Tracheal epithelial cell (primary cell): ENCODE measurements at places on chromosomes 1 and 21. TPM values are rescaled to one million over a fixed set of nuclear protein-coding genes. Genes with fewer than 3 reads are reported as not detected.

The SH2D1B gene
- under 0.01 and 0.21 TPM in 2 replicates for total RNA-seq

The TGFB2 gene
- 3.8 and 10.6 TPM in 2 replicates for total RNA-seq

The PRR9 gene
- not detected in 2 replicates for total RNA-seq

The INSRR gene
- total RNA-seq, result not detected in 2 replicates

The FAM3B gene
- 0.72 TPM in 1 of 2 replicates, not detected in the other for total RNA-seq

The LCE1E gene
- total RNA-seq, result 0.24 TPM in 1 of 2 replicates, not detected in the other

The NIPAL3 gene
- 34.9 and 48.0 TPM in 2 replicates for total RNA-seq

The CRABP2 gene
- 30.1 and 132 TPM in 2 replicates for total RNA-seq

The SPATA46 gene
- not detected in 2 replicates for total RNA-seq

The TRIM46 gene
- total RNA-seq, result 0.85 and 3.4 TPM in 2 replicates

The FNBP1L gene
- 20.5 and 43.6 TPM in 2 replicates for total RNA-seq

The RGS4 gene
- total RNA-seq, result 0.21 and 1.2 TPM in 2 replicates

The C1QB gene
- total RNA-seq, result not detected in 2 replicates

The C1orf94 gene
- total RNA-seq, result 0.24 TPM in 1 of 2 replicates, not detected in the other

The BNIPL gene
- 2.4 and 5.5 TPM in 2 replicates for total RNA-seq

The HSD11B1 gene
- total RNA-seq, result 9.2 and 49.6 TPM in 2 replicates

The OR2T2 gene
- total RNA-seq, result not detected in 2 replicates

The DDR2 gene
- 1.7 TPM in 2 replicates for total RNA-seq

The KCND3 gene
- total RNA-seq, result under 0.01 and 0.21 TPM in 2 replicates

The RCSD1 gene
- total RNA-seq, result under 0.01 and 0.21 TPM in 2 replicates

The CCDC17 gene
- 0.64 and 1.2 TPM in 2 replicates for total RNA-seq

The CHODL gene
- 0.48 TPM in 1 of 2 replicates, not detected in the other for total RNA-seq

The TCP10L gene
- total RNA-seq, result 0.24 and 1.5 TPM in 2 replicates

The ELAVL4 gene
- not detected in 2 replicates for total RNA-seq

The KRTAP21-1 gene
- total RNA-seq, result not detected in 2 replicates

The CNR2 gene
- not detected in 2 replicates for total RNA-seq

The ELF3 gene
- total RNA-seq, result 77.4 and 79.1 TPM in 2 replicates

The FAM72A gene
- total RNA-seq, result 0.43 and 1.4 TPM in 2 replicates

The ST3GAL3 gene
- total RNA-seq, result 8.7 TPM in 2 replicates

The LCE3E gene
- 0.48 TPM in 1 of 2 replicates, not detected in the other for total RNA-seq

The LCK gene
- total RNA-seq, result 0.24 TPM in 1 of 2 replicates, not detected in the other

The DNASE2B gene
- total RNA-seq, result not detected in 2 replicates

The SLAMF9 gene
- total RNA-seq, result 5.5 and 12.1 TPM in 2 replicates

The FCRL4 gene
- total RNA-seq, result not detected in 2 replicates

The S100A2 gene
- 975 and 1,509 TPM in 2 replicates for total RNA-seq

The RIPPLY3 gene
- 0.24 TPM in 1 of 2 replicates, not detected in the other for total RNA-seq

The ARHGEF16 gene
- 21.0 and 34.1 TPM in 2 replicates for total RNA-seq

The SELENBP1 gene
- total RNA-seq, result 3.6 and 8.5 TPM in 2 replicates

The OLIG2 gene
- not detected in 2 replicates for total RNA-seq

The ADORA3 gene
- not detected in 2 replicates for total RNA-seq

The WNT2B gene
- total RNA-seq, result 0.43 and 1.7 TPM in 2 replicates

The HSF2BP gene
- total RNA-seq, result 5.1 and 16.6 TPM in 2 replicates

The CD164L2 gene
- total RNA-seq, result 1.2 and 4.0 TPM in 2 replicates

The SFN gene
- 704 and 1,068 TPM in 2 replicates for total RNA-seq

The THEM4 gene
- 4.6 and 9.8 TPM in 2 replicates for total RNA-seq

The CCDC27 gene
- total RNA-seq, result not detected in 2 replicates

The BACE2 gene
- 96.3 and 107 TPM in 2 replicates for total RNA-seq

The FAAH gene
- total RNA-seq, result 6.6 and 13.3 TPM in 2 replicates

The IRF6 gene
- total RNA-seq, result 231 and 613 TPM in 2 replicates

The FOXD3 gene
- not detected in 2 replicates for total RNA-seq

The DIO1 gene
- not detected in 2 replicates for total RNA-seq

The CFHR3 gene
- total RNA-seq, result not detected in 2 replicates

The KIAA0040 gene
- 4.0 and 7.2 TPM in 2 replicates for total RNA-seq

The PPIAL4G gene
- not detected in 2 replicates for total RNA-seq

The SMIM1 gene
- total RNA-seq, result 6.7 TPM in 1 of 2 replicates, not detected in the other

The PTGER3 gene
- total RNA-seq, result under 0.01 TPM in 1 of 2 replicates, not detected in the other

The TFF2 gene
- total RNA-seq, result not detected in 2 replicates

The AK5 gene
- total RNA-seq, result 6.5 TPM in 1 of 2 replicates, not detected in the other

The ANKRD35 gene
- 0.24 and 2.6 TPM in 2 replicates for total RNA-seq
